Activated CD4-positive, CD25-positive, alpha-beta regulatory T cell treated with anti-CD3 and anti-CD28 coated beads, Interleukin-2, amount 50 U/mL, for 16 hours (primary cell): ENCODE measurements at places on chromosomes 11 and 22.

GRCh38 chr11:14373941-14374646 is 15.1 kb upstream of the RRAS2 start:
- DNase-seq = no peak

DNA sequence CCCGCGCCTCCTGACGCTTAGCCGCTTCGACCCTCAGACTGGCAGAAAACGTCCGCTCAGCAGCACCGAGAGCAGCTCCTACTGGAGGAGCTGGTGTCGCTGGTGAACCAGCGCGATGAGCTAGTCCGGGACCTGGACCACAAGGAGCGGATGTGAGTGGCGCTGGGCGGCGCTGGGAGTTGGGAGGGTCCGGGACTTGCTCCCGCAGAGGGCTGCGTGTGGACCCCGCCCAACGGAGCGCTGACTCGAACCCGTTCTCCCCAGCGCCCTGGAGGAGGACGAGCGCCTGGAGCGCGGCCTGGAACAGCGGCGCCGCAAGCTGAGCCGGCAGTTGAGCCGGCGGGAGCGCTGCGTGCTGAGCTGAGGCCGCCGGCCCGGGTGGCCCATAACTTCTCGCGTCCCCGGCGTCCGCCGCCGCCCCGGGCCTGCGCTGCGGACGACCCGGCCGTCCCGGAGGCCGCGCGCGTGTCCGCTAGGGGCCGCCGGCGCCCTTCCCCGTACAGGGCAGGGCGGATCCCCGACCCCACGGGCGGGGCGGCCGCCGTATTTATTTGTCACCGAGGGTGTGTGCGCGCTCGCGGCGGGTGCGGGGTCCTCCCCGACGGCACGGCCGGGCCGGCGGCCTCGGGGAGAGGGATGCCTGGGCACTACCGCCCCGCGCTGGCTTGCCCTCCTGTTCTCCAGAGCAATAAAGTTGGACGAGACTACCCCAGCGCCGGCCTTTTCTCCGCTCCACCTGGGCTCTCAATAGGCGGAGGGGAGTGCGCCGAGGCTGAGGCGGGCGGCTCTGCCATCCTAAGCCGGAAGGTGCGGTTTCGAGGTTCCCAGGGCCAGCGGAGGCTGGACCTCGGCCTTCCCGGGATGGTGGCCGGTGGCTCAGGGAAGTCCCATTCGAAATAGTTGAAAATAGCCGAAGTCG is 3.4 kb downstream of the KCNK7 start:
- no peak for DNase-seq

DNA sequence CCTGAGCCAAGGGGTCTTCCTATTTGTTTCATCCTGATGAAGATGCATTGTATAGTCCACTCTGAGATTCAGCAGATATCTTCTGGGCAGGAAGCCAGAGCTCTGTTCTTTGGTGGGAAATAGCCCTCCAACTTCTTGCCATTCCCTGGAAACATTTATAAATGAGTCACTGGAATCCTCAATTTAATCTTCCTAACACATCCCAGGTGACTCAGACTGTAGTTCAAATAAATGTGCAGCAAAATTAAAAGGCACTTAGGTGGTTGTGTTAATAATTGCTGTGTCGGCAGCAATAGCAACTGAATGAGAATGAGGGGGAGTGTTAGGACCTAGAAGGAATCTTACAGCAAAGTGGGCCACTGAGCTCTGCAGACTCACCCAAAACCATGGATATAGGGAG is 108.6 kb downstream of the INSC start:
- DNase-seq = no peak

DNA sequence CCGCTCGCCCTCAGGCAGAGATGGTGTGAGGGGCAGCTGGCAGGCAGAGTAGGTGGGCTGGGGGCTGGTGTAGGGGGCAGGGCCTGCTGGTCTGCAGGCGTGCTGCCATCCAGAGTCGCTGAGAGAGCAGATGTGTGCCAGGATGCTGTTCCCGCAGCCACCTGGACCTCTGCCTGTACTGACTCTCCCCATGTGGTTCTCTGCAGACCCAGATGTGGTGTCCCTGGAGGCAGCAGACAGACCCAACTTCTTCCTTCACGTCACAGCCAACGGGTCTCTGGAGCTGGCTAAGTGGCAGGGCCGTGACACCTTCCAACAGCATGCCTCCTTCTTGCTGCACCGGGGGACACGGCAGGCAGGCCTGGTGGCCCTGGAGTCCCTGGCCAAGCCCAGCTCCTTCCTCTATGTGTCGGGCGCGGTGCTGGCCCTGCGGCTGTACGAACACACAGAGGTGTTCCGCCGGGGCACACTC is 58.6 kb downstream of the OTOG start:
- DNase-seq = no peak

GRCh38 chr11:86740628-86741483 is 59.5 kb upstream of the PRSS23 start:
- DNase-seq = no peak

- DNase-seq = no peak
Observed at GRCh38 chr11:124988063-124988462, 34.1 kb downstream of the CCDC15 start.

- no peak for DNase-seq
Observed at GRCh38 chr11:100923555-100923954, 206.1 kb downstream of the PGR start.

GRCh38 chr22:36985211-36985889 is 33.9 kb downstream of the TST start:
- no peak for DNase-seq

DNA sequence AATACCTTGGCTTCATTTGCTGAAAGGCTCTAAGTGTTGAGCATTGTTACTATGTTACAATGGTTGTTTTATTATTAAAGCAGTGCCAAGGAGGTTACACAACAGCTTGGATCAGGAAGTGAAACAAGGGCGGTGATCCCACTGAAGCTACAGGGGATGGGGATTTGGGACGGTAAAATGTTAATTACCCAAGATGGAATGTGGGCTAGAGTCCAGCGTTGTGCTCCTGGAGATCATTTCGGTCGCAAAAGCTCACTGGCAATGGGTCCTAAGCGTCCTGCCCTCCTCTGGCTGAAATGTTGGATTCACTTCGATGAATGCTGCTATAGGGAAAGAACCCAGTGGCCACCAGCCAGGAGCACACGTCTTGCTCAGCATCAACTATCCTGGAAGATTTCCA is 48.3 kb downstream of the FAM83F start:
- no peak for DNase-seq

DNA sequence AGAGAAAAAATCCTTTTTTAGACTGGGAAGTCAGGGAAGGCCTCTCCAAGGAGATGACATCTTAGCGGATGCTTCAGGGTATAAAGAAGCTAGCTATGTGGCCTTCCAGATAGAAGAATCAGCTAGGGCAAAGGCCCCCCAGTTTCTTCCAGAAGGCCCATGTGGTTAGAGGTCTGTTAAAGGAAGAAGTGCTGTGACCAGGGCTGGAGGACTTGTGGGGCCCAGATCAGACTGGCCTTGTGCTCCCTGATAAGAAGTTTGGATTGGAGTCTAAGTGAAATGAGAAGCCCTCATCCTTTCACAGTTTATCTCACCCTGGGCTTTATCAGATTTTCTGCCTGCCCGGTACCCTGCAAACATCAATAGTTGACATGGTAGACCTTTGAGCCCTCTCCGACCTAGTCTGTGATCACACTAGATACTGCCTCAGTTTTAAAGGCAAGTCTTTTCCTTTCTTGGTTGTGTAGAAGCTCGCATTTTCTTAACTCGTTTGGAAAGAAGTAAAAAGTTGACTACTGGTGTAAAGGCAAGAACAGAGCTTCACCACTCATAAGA is 7.8 kb downstream of the AMPD3 start:
- no peak for DNase-seq

DNA sequence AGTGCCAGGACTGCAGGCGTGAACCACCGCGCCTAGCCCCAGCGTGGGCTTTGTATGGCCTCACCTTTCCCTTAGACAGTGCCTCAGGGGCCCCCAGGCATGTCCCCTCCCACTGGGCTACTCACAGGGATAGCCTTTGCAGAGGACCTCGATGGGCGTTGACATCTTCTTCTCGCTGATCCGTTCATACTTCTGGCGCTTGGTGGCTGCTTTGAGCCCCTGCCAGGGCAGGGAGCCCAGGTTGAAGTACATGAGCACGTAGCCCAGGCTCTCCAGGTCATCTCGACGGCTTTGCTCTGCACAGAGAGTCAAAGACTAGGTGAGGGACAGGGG is 17.5 kb downstream of the CSNK1E start:
- DNase-seq = no peak

DNA sequence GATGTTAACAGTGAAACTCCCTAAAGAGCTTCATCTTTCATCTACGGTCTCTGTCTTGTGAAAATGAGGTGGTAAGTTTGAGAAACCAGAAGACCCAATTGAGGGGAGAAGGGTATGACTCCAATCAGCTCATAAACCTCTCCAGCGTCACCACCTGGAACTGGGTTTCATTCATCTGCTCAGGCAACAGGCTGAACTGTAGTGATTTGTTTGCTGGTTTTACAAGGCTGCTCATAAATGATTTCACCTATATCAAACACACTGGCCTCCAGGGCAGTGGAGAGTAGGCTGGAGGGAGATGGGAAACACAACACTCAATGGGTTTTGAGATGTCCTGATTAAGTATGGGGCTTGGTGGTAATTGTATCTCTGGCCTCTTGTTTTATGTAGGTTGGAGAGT is 79.0 kb downstream of the EFCAB6 start:
- no peak for DNase-seq

GRCh38 chr11:29029452-29029851 is 921.3 kb downstream of the METTL15 start:
- DNase-seq = no peak

DNA sequence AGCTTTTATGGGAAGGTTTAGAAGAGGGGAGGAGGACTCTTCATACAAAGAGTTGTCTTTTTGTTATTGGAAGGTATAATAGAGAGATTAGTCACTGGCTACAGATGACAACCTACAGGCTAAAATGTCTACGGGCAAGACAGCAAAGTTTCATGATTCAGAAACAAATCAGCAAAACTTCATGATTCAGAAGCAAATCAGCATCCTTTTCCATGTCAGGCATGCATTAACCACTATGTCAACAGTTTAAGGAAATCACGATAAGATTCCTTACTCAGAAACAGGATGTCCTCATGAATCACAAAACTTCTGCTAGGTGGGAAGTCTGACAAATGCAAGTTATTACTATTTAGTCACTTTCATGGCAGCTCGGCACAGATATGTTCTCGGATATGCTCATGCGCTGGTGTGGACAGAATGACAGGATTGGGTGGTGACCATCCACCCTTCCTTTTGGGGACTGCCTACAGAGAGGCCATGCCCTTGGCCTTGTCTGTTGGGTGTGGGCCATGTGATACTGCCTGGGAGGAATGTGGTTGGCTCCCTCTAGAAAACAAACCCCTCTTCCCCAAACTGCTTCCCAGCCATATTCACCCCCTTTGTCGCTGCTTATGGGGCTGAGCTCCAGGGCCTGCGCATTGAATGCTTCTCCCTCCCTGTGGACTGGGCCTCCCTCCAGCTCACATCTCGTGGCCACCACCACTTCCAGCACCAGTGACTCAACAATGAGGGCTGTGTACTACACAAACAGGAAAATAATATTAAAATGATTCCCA is 10.1 kb downstream of the C11orf91 start:
- DNase-seq = no peak

GRCh38 chr11:119700030-119700429 is 29.0 kb downstream of the NECTIN1 start:
- DNase-seq = no peak

DNA sequence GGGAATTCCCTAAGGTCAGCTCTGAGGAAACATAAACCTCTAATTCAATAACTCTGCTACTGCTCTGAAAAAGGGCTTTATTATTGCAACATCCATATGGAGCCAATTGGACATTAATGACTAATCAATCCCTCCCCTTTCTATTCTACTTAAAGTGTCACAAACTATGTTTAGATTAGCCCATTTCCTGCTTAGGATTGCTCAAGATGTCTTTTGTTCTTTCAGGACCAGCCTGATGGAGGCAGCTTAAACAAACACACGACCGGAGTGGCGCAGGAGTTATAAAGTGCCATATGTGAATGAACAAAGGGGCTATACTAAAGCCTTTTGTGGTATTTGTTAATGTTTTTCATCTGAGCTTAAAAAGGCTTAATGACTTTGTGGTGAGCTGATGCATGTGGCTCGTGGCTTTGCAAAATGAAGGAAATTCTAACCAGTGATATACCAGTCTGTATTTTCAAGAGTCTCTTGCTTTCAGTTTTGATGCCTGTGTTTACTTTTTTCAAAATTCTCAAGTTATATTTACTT is 354.4 kb downstream of the SOX6 start:
- no peak for DNase-seq
